ENCODE measurements at places on chromosomes 6 and 20.

GRCh38 chr20:24963672-24964505 lies 14.8 kb downstream of the CST7 start:
- no peak for DNase-seq

DNA sequence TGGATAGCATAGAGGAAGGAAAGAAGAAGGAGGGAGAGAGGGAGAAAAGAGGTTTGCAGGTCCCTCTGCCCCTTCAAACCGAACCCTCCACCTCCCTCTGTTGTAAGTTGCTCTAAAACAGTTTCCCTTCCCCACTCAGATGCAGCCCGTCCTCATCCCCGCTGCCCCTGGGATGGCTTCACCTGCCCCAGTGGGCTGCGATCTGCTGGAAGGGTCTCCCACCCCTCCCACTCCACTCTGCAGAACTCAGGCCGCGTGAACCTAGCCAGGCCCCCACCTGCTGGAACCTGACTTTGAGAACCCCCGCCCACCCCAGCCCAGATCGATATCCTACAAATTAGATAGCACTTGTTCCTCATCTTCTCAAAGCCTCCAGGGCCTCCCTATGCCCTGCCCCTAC lies 190.8 kb downstream of the DLL1 start:
- DNase-seq = peak; percentile 56

- no peak for DNase-seq
Observed at GRCh38 chr6:144343701-144344428, 58.7 kb downstream of the UTRN start.

DNA sequence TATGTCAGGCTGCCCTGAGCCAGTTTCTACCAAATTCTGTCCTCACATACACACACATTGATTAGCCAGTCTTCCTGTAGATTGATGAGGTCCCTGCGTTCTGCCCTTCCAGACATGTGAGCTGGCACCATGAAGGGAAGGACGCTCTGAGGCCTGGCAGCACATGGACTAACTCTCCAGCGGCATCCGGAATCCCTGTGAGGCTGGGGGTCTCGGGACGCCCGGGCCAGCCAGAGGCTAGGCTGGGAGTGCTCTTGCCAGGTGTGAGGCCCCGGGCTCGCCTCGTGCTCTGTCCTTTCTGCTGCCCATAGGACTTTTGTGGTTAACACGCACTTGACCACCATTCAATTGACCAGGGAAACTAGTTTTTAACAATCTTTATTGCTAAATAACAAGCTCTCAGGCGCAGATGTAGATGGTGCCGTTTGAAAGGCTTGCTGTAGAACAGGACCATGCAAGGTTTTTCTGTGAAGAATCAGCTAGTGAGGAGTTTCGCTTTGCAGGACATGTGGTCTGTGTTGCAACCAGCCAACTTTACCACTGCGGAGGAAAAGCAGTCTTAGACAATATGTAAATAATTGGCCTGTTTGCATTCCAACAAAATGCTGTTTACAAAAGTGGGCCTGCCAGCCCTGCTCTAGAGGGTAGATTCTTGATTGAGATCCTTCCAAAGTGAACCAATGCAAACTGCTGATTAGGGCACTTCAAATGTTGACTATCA lies 29.3 kb downstream of the FOXF2 start:
- no peak for DNase-seq

GRCh38 chr6:167268683-167269280 lies 22.3 kb upstream of the UNC93A start:
- DNase-seq = no peak

DNA sequence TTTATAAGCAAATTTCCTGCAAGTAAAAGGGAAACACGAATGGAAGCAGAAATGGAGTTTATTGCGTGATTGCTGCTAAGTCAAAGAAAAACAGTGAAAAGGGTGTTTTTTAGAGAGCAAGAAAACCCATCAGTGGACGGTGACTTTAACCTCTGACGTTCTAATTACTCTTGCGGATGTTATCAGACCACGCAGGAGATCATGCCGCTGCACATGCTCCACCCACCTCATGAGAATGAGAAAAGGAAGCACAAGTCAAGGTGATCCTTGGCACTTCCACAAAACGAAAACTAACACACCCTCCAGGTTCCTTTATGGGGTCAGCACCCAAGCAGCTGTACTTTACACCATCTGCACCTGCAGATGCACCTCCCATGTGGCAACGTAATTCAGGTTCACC lies 45.0 kb downstream of the LYRM4 start:
- DNase-seq = no peak

GRCh38 chr20:35699957-35700624 lies 886 bp downstream of the ROMO1 start:
- no peak for DNase-seq

GRCh38 chr20:40335901-40336351 lies 353.1 kb downstream of the MAFB start:
- DNase-seq = no peak

GRCh38 chr6:145483191-145483996 lies 251.9 kb downstream of the EPM2A start:
- no peak for DNase-seq

GRCh38 chr20:16608277-16608650 lies 35.0 kb upstream of the KIF16B start:
- DNase-seq = no peak

DNA sequence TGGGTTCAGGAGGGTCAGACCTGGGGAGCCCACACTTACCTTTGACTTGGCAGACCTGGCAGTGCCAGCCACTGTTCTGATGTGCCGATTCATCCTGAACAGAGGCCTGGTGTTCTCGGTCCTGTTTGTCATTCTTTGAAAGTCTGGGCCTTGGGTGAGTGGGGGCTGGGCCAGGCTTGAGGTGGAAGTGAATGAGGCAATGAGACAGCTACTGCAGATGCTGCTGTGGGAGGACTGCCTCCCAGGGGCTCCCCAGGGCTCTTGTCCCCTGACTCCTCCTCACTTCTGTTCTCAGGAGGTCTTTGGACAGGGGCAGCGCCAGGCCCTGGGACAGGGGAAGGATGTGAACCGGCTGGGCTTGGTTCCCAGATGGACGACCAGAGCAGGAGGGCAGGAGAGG lies 5.6 kb upstream of the TREML4 start:
- no peak for DNase-seq

DNA sequence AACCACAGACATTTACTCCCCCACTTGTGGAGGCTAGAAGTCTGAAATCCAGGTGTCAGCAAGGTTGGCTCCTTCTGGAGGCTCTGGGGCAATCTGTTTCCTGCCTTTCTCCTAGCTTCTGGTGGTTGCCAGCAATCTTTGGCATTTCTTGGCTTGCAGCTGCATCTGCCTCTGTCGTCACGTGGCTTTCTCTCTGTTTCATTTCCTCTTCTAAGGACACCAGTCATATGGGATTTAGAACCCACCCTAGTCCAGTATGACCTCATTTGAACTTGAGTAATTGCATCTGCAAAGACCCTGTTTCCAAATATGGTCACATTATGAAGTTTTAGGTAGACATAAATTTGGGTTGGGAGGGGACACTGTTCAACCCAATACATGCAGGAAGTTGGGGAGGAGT lies 56.2 kb upstream of the EPB41L1 start:
- no peak for DNase-seq

GRCh38 chr20:16641511-16642023 lies 68.3 kb upstream of the KIF16B start:
- no peak for DNase-seq

- DNase-seq = no peak
Observed at GRCh38 chr20:31785089-31785488, 34.1 kb upstream of the MYLK2 start.

DNA sequence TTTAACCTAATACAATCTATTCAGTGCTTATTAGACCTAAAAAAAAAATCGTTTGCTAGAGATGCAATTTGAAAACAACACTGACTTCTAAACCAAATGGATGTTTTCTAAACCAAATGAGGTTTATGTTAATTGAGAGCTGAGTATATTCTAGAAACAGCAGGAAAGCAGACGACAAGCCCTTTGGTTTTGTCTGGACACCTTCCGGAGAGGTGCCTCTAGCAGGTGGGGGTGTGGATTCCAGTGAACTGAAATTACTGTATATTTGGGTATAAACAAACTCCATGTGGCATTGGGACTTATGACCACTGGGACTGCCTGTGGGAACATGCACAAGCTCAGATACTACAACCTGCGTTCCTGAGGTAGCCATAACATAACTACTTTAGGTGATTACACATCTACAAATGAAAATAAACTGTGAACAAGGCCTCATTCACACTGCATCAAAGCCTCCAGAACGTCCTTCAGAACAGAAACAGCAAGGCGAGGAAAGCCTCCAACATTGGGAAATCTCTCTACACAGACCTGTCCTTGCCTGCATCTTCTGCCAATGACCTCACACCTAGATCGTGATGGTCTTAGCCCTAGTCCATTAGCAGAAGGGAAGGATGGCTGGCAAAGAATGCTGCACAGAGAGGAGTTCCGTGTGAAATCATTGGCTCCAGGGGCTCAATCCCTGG lies 206.8 kb upstream of the FOXQ1 start:
- no peak for DNase-seq

GRCh38 chr6:89828988-89829471 lies 650 bp upstream of the CASP8AP2 start:
- no peak for DNase-seq

- no peak for DNase-seq
Observed at GRCh38 chr6:137734875-137735182, 132.2 kb upstream of the TNFAIP3 start.

DNA sequence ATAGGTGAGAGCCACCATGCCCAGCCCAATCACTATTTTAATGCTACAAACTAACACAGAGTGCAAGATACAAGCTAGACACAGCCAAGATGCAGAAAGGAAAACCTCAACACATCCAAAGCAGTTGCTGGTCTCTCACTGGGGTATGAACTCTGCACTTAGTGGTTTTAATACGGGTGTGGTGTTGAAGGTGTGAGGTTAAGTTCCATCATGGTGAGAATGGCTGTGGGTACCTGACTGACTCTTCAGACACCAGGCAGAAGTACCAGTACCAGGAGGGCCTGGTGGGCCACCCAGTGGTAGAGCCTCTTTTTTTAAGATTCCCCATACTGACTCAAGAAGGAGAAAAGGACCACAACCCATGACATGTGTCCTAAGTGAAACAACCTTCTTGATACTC lies 13.0 kb downstream of the GNAS-AS1 start:
- no peak for DNase-seq

DNA sequence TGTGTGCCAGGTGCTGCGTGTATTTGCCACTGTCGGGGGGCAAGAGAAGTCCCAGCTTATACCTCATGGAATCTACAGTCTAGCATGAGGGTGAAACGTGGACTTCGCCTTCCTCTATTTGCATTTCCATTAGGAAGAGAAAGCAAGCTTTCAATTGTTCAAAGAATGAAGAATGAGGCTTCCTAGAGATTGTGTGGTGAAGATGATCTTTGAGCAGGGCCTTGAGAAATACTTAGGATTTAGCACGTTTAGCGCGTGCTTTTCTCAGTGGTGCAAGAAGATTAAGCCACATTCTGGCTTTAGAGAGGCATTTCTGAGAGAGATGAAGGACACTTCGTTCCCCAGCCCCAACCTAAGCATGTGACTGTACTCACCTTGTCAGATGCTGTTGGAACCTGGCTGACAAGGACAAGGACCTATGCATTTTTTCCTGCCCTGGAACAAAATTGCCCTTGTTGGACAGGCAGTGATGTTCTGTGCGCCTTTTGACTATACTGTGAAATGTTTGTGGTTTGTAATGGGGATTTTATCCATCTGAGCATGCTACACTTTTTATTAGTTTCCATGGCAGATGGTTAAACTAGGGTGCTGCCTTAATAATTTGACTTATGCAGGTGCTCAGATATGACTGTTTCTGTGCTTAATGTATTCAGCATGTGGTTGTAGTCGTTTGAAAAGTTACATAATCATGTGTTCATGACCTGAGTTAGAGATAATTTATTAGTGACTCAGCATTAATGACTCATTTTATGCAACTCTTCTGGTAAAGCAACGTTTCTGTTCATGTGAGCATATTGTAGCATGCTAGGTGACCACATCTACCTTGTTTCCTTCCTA lies 10.7 kb downstream of the TULP4 start:
- no peak for DNase-seq

DNA sequence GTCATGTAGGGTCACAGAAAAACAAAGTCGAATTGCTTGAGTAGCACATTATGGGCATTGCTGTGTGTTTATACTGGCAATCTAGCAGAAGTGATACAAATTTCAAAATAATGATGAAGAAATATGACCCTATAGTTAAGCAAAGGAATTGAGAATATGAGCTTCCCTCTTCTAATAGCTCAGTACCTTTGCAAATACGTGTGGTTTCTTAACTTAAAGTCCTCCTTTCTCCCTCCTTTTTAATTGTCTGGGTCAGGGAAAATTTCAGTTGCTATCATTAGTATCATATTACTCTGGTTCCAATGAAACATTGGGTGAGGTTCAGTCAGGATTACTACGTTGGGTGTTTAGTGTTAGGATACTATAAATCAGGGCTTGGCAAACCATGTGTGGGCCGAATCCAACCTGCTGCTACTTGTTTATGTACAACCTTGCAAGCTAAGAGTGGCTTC lies 166.8 kb upstream of the CARMIL1 start:
- no peak for DNase-seq

GRCh38 chr6:45877970-45878590 lies 137.6 kb downstream of the CLIC5 start:
- no peak for DNase-seq

DNA sequence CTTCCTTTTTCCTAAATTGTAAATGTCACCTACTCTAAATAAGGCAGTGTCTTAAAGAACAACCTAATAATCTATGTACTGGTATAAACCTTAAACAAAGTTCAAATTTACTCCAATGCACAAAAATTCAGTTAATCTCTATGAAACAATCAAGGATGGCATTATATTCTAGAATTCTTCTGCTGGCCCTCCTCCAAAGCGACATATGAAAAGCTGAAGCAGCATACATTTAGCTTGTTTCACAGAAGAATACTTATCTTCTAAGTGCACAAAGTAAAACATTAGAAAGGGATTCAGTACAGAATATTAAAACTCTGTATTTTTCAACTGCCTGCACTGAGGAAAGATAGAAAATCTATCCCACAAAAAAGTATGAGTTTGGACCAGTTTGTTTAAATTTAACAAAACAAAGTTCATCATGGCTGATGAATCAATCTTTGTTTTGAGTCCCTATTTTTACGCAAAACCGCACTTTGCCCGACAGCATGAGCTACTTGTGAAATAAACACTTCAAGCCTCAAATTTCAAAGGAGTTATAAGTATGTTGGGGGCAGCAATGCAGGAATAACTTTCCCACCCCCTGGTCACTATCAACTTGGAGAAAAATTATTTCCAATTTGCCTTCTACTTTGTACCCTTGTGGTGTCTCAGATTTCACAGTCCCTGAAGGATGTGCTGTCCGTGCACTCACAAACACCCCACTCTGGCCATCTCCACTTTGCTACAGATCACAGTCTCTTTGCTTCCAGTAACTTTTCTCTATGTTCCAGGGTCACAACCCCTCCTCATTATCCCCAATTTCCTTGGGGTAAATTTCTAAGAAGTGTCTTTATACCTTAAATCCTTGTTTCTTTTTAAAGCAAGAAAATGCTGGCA lies 238.2 kb downstream of the PRKN start:
- no peak for DNase-seq

- DNase-seq = no peak
Observed at GRCh38 chr6:35678814-35679213, 9.9 kb downstream of the FKBP5 start.

- no peak for DNase-seq
Observed at GRCh38 chr20:36128463-36129159, 25.9 kb upstream of the EPB41L1 start.

GRCh38 chr6:37190159-37190535 lies 20.2 kb downstream of the PIM1 start:
- no peak for DNase-seq

GRCh38 chr6:82066991-82067411 lies 180.5 kb downstream of the IBTK start:
- DNase-seq = no peak

- DNase-seq = no peak
Observed at GRCh38 chr20:24494460-24494920, 25.1 kb downstream of the SYNDIG1 start.
